ENCODE measurements at places on chromosomes 2 and 18.

GRCh38 chr2:210474776-210475175 is 1.8 kb downstream of the LANCL1 start:
- DNase-seq: no peak

GRCh38 chr2:9946076-9946475 is 5.4 kb upstream of the GRHL1 start:
- DNase-seq: no peak

GRCh38 chr2:157421331-157421944 is 22.5 kb downstream of the CYTIP start:
- DNase-seq: no peak

DNA sequence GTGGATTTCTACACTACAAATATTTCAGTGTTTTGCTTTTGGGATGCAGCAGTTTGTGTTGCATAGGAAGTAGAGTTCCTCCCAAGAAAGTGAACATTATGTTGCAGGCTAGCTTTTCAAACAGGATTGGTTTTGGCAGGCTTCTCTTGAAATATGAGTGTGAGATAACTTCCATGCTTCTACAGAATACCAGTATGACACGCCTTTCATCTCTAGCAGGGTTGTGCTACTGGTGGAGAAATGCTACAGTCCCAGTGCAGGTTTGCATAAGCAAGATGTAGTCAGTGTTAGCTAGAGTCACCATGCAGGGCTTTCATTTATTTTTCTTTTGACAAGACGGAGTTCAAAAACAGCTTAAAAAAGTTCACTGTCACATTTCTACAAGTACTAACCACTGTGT is 17.1 kb upstream of the CAVIN2 start:
- no peak for DNase-seq

DNA sequence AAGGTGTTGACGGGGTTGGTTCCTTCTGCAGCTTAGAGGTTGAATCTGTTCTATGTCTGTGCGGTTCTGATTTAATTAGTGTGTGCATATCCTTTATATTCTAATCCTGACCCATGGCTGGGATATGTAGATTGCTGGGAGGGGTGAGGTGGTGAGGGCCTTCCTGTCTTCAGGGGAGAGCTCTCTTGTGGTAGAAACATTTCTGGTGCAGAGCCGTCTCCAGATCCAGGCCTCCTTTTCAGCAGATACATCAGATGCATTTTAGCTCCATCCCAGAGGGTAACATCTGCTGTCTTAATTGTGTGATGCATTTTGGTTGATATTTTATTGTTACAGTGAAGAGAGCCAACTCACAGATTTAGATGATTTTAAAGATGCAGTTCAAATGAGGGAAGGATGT is 227.8 kb downstream of the AGAP1 start:
- no peak for DNase-seq

GRCh38 chr2:7011356-7012083 is 94.3 kb downstream of the RNF144A start:
- DNase-seq: no peak

All from CD4-positive, CD25-positive, alpha-beta regulatory T cell (primary cell).